ENCODE measurements at places on chromosomes 12 and 14.

DNA sequence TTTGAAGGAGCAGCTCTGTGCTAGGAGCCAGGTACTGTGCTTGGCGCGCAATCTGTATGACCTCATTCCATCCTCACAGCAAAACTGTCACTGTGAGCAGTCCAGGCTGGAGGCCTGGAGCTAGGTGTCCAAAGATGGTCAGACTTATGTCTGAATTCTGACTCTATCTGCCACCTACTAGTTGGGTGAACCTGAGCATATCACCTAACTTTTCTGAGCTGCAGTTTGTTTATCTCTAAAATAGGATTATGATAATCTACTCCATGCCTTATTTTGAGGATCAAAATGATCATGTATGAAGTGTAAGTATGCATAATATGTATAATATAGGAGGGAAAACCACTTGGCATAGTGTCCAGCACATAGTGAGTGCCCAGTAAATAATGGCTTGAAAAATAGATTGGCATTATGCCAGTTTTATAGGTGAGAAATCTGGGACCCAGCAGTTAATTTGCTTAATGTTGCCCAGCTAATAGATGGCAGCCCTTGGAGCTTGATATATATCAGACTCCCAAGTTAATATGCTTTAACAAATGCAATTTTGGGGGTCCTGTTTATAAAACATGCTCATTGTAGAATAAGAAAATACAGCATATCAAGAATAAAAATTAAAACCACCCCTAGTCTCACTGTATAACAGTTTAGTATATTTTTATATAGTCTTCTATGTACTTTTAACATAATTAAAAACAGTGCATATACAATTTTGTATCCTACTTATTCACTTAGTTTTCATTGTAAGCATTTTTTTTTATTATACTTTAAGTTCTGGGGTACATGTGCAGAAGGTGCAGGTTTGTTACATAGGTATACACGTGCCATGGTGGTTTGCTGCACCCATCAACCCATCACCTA lies 4.5 kb upstream of the JPH4 start:
- no peak for DNase-seq

GRCh38 chr12:54042970-54043853 lies 10.4 kb downstream of the HOXC5 start:
- no peak for DNase-seq

GRCh38 chr12:25675808-25676207 lies 122.7 kb upstream of the LMNTD1 start:
- no peak for DNase-seq

DNA sequence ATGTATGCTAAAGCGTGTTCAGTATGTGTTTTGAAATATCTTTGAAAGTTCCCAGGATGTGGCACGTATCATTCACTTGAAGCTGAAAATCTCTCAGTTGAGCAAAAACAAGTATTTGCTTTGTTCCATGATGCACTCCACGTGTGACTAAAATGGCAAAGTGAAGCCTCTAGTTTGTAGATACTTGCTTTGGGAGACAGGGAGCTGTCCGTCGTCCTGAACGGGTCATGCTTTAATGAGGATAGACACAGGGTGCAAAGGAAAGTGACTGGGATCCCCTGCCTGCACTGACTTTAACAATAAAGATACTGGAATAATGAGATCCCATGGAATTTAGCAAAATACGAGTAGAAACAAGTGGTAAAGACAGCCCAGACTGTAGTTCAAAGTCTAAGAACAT lies 991.4 kb downstream of the NRXN3 start:
- no peak for DNase-seq

- DNase-seq, result no peak
Measured at GRCh38 chr12:56979628-56980027, 22.2 kb upstream of the RDH16 start.

DNA sequence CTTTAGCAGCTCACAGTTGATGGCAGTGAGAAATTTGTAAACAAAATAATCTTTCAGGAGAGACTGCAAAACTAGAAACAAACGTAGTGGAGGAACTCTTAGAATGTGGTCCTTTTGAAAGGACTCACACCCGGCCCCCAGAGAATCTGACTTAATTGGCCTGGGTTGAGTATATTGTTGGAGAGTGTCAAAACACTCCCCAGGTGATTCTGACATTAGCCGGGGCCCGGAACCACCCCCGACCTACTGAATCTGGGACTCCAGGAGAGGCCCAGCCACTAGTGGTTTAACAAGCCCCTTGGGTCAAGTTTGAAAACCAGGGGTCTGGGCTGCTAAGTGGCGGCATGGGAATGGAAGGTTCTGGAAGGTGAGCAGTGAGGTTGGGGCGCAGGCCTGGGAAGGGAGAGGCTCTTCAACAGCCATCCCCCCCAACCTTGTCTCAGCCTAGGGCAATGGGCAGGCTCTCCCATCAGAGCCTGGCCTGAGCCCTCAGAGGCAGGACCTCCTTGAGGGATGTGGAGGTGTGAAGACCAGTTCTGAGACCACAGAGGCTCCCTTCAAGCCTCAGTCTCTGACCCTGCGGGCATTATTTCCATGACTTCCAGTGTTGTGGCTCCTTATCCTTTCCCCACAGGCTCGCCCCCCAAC lies 1.1 kb upstream of the ELK3 start:
- DNase-seq, result no peak

DNA sequence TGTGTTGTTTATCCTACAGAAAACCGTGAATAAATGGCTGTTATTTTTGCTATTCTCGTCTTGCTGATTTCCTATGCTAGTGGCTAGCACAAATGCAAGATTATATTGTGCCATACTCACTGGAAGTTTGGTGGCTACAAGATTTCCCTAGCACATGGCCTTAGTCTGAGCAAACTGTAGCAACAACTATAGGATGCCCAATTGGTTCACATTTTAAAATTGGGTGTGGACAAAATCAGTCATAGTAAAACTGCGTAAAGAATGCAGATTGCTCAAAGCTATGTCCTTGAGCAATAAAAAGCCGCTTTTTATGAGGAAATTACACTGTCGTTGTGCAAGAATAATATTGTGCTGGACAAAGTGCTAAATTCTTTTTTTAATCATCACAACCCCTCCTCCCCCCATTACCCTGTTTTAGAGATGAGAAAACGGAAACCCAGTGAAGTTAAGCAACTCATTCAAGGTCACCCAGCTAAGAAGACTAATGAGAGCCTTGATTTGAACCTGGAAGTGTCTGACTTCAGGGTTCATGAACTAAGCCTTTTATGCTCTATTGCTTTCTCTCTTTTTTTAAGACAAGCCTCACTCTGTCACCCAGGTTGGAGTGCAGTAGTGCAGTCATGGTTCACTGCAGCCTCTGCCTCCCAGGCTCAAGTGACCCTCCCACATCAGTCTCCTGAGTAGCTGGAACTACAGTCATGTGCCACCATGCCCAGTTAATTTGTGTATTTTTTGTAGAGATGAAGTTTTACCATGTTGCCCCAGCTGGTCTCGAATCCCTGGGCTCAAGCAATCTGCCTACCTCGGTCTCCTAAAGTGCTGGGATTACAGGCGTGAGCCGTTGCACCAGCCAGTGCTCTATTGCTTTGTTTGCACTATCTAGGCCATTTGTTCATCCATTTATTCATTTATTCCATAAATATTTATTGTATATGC lies 73.6 kb downstream of the SRGAP1 start:
- DNase-seq, result no peak

DNA sequence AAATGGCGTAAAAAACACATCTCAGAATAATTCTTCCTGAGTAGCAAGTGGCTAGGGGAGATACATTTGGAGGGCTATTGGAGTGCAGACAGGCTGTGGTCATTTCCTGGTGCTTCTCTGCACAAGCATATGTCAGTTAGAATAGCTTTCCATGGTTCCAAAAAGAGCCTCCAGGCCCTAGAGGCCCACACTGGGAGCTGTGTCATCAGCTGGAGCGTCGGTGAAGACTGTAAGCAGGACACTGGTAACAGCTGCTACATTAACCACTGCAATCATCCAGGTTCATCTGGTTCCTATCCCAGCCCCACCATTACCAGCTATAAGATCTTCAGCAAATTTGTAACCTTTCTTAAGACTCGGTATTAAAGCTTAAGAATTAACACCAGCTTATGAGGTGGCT lies 31.7 kb upstream of the APPL2 start:
- DNase-seq, result no peak
